ENCODE measurements at places on chromosomes 5 and 9.

DNA sequence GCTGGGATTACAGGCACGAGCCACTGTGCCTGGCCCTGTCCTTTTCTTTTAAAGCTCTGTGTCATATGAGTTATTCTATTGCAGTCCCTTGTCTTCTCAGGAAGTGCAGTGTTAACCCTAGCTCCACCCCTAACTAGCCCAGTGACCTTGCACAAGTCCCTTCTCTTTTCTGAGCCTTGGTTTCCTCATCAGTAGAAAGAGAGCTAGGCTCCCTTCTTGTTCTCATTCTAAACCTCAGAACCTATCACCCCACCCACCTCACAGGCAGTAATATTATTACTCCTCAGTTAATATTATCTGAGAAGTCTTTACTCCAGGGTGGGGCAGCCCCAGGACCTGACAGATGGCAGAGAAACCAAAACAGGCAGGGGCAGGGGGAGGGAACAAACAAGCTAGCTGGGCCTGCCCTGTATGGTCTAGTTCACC is 7.2 kb downstream of the CYFIP2 start:
- no peak for DNase-seq

DNA sequence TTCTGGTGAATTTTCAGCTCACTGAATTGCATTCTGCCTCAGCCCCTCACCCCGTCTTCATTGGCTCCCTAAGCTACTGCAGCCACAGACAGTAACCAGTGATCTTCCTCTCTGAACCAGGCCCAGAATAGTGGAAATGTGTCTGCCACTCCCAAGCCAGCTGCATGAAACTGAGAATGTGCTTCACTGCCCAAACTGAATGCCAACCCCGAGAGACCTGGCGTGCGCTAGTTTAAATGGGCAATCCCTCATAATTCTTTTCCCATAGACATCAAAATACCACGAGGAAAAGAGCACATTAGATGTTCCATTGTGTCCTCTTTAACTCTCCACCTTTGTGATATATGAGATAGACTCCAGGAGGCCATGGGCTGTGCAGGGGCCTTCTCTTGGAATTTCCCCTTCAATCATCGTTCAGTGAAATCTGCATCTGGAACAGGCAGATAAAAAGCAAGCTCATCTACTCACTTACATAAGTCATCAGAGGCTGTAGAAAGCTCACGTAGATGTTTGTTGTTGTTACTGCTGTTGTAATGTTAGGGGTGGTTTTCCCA is 320.2 kb downstream of the NFIB start:
- DNase-seq = no peak

DNA sequence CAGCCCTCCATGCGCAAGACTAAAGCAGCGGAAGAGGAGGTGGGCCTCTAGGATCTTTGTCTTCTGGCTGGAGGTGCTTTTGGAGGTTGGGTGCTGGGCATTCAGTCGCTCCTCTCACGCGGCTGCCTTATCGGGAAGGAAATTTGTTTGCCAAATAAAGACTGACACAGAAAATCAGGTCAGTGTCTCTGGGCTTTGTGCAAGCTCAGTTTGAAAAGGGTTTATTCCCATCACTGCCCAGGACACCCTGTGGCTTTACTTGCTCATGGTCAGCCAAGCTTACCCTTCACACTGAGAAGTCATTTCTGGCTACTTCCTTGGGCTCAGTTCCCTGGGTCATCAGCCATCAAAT is 10.5 kb downstream of the SLC2A8 start:
- no peak for DNase-seq

GRCh38 chr9:99850736-99851499 is 29.2 kb downstream of the NR4A3 start:
- no peak for DNase-seq

GRCh38 chr9:109252291-109252690 is 68.6 kb downstream of the EPB41L4B start:
- DNase-seq = no peak

DNA sequence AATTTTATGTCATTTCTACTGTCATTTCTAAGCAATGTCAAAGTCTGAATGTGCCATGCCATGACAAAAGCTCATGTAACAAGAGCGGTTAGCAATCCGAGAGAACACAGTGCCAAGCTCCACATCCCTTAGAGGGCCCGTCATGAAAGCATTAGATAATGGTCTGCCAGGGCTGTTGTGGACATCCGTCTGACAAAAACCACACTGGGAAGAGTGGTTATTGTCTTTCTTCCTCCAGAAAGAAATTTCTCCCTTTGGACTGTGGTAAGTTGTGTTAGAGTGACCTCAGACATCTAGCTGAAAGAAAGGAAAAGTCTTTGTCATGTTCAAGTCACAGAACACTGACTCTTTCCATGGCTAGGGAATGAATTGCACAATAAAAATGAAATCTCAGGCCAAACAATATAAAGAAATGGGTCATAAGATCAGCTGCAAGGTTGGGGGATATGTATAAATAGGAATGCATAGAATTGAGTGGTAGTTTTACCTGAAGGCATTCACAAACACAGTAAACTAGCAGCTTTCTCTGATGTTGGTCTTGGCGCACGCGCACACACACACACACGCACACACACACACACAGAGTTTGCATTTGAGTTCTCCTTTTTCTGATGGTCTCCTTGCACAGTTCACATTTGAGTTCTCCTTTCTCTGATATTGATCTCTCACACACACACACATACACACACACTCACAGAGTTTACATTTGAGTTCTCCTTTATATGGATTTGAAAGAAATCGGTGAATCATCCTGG is 5.3 kb downstream of the SLC1A3 start:
- no peak for DNase-seq

DNA sequence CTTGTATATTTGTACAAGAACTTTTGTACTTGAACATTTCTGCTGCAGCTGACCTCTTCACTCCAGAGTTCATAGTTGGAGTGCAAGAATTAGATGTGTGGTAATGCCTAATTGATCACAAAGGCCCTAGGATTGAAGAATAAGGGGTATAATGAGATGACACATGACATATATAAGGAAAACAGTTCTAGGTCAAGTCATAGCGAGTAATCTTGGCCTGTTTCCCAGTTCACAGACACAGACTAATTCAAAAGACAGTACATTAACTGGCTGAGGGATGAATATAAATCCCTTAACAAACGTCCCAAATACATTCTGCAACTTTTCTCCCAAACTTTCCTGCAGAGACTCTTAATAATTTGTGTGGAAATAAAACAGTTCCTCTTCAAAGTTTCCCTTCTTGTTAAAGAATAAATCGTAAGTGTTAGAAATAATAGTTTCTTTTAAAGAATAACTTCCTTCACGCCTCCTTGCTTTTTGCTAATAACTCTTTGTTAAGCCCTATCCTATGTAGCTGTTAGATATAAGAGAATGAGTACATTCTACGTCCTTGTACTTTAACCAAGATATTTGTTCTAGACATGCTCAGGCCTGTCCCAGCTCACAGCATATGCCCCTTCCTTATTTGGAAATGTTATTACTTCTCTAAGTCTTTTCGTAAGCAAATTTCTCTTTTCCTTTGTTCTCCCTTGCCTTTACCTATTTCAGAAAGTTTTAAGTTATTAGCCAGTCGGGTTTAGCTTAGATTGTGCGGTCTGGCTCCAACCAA is 556.4 kb upstream of the CTNND2 start:
- DNase-seq = no peak

DNA sequence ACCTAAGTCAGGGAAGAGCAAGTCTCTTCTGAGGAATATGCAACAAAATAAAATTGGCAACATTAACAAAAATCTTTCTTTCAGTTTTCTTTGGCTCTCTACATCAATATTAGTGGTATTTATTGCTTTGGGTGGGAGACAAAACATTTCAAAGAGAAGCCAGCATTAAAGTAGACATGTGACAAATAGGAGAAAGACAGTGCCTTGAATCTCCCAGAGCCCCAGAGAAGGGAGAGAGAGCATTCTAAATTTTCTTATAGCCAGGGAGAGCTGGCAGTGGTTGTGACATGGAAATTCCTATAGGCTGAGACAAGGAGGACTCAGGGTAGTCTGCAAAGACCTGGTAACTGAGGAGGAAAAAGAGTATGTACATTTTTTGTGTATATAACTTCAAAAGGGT is 79.4 kb upstream of the NREP start:
- DNase-seq = no peak

- DNase-seq = no peak
Measured at GRCh38 chr5:6715758-6716628, 2.8 kb downstream of the TENT4A start.

GRCh38 chr9:31519424-31519823 is 865.0 kb upstream of the ACO1 start:
- no peak for DNase-seq

- DNase-seq = no peak
Measured at GRCh38 chr5:161481922-161482321, 64.6 kb downstream of the GABRB2 start.
